Left renal pelvis (tissue), 4 donors: ENCODE measurements at places on chromosomes 12 and 14.

- no peak for DNase-seq
These were observed 98.4 kb downstream of the RMST start for GRCh38 chr12:97560786-97561618.

DNA sequence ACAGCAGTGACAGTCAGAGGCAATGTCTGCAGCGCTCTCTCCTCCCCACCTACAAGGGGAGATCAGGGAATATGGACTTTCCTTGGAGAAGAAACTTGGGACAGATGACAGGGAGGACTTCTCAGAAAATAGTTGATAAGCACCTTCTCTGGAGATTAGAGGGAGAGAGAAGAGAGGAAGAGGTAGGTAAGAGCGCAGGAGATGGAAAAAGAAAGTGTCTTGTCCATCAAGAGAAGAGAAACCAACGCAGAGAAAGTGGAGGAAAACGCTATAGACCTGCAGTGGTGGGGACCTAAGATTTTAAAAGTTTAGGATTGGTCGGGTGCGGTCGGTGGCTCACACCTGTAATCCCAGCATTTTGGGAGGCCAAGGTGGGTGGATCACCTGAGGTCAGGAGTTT, 15.5 kb upstream of the SMUG1 start:
- DNase-seq, result no peak

DNA sequence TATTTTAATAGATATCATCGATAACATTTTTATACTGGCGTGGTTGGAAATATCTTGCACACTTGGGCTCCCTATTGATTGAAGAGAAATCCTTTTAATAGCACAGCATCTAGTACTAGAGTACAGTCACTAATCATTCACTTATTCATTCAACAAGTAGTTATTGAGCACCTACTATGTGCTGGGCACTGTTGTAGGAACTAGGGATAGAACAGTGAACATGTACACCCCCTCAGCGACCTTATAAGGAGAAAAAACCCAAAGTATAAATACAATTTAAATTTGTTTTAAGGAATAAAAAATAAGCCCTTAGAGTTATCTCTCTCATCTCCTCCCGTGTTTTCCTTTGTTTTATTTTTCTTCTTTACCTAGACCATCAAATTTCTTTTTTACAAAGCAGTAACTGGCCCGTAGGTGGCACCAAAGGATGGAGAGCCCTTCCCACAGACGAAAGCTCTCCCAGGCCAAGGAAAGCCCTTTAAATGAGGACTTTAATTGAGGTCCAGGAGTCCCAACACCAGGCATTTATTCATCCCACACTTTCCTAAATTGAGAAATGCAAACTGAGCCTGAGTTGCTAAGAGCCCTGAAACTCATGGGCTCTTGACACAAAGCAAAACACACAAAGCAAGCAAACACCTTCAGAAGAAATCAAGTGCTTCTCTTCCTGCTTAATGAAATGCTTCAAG, 29.0 kb downstream of the PEBP1 start:
- no peak for DNase-seq

DNA sequence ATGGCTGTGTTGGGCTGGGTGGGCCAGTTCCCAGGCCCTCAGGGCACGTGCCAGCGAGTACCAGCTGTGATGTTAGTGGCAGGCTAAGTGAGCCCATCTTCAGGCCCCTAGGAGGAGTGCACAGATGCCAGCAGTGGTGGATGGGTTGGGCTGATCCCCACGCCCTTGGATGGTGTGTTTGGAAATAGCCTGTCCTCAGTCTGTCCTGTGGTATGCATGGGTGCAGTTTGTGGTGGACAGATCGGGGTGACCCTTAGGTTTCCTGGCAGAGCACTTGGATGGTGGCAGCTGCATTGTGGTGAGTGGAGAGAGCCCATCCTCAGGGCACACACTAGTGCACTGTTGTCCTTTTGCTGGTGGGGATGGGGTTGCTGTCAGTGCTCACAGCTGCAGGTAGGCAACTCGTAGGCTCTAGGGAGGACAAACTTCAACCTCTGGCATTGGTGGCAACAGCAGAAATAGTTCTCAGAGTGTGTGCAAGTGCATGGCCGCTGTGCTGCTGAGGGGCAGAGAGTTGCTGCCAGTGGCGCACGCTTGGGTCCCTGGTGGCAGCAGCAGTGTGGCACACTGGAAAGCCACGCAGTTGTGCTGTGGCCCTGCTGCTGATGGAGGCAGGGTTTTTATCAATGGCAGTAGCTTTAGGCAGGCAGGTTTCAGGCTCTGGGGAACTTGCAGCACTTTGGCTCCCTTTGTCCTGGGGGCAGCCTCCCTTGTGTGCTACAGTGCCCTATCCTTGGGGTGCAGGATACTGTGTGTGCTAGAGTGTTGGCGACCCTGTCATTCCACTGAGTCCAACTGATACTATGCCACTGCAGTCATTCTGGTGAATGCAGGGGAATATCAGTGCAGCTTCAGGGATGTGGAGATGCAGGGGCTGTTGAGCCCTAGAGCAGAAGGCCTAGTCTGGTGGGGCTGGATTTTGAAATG, 65.5 kb downstream of the FBXO33 start:
- no peak for DNase-seq

GRCh38 chr14:32055175-32055574, 21.9 kb upstream of the ARHGAP5 start:
- DNase-seq, result no peak

DNA sequence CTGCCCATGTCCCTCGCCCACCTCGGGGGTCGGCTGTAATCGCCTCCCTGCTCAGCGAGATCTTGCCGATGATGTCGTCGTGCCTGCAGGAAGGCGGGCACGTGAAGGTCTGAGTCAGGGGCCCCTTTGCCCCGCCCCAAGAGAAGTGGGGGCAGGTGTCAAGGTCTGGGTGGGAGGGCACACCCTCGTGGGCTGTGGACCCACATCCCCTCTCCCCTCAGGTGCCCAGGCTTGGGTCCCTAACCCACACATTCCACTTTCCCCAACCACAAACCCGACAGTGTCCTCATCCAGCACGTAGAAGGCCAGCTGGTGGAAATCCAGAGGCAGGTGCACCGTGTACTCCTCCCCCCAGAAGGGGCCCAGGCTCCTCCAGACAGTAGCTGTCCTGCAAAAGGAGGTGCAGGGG, 7.8 kb downstream of the RASAL1 start:
- DNase-seq, result no peak

GRCh38 chr12:21888276-21888863, 52.9 kb downstream of the ABCC9 start:
- DNase-seq, result no peak

GRCh38 chr14:31269634-31270195, 62.1 kb upstream of the HECTD1 start:
- DNase-seq, result no peak

- peak; percentile 96 for DNase-seq
These were observed at the start of the genes CCDC59 and METTL25 for GRCh38 chr12:82358200-82359114. Gene CCDC59, minus strand, starts transcription at chr12:82358387. Its CDS starts 11 bp downstream, at chr12:82358376. Gene METTL25, plus strand, starts transcription at chr12:82358529. Its CDS starts 37 bp downstream, at chr12:82358566.

DNA sequence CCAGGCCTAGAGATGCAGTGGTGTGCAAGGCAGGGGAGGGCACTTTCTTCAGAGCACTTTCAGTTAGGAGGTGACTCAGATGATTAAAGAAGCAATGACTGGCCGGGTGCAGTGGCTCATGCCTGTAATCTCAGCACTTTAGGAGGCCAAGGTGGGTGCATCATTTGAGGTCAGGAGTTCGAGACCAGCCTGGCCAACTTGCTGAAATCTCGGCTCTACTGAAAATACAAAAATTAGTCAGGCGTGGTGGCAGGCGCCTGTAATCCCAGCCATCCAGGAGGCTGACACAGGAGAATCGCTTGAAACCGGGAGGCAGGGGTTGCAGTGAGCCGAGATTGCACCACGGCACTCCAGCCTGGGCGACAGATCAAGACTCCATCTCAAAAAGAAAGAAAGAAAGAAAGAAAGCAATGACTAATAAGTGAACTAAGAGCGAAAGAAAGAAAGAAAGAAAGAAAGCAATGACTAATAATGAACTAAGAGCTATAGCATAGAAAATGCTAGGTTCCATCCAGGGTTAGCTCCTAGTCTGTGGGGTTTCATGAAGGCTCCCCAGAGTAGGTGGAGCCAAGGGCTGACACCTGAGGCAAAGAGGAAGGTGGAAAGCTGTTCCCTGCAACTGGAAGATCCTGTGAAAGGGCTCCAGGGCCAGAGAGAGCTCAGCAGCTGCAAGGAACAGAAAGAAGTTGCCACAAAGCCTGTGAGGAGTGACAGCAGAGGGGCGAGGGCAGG, 334.5 kb downstream of the CACNA1C start:
- DNase-seq, result no peak

DNA sequence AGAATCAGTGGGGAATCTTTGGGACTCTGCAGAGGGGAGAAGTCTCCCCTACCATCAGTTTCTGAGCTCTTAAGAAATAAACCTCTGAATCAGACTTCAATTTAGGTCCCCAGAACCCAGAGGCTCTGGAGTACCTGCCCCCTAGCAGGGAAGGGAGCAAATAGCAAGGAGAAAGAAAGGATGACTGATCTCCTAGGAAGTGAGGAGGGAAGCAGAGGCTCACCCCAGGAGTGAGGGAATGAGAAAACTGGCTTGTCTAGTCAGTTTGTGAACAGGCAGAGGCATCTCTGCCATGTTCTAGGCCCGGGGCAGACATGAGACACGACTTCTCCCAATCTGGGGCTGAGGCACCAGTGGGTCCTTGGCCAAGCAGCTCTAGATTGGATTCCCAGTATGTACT, 24.3 kb upstream of the SMUG1 start:
- DNase-seq, result no peak

GRCh38 chr12:105704787-105705186, 374.3 kb downstream of the C12orf75 start:
- DNase-seq, result no peak

DNA sequence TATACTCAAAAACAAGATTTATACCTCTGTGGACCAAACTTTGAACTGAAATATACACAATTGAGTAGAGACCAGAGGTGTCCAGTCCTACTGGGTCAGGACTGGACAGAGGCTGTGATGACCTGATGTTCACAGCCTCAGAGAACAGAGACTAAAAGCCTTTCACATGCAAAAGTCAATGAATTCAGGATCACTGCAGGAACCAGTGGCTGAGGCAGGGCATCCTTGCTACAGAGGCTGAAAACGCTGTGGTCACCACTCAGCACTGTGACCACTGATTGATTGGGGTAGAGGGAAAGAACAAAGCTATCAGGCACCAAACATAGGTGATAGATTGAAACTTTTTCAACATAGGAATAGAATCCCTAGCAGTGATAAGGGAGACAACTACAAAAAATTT, 25.1 kb downstream of the GRIP1 start:
- DNase-seq, result no peak

DNA sequence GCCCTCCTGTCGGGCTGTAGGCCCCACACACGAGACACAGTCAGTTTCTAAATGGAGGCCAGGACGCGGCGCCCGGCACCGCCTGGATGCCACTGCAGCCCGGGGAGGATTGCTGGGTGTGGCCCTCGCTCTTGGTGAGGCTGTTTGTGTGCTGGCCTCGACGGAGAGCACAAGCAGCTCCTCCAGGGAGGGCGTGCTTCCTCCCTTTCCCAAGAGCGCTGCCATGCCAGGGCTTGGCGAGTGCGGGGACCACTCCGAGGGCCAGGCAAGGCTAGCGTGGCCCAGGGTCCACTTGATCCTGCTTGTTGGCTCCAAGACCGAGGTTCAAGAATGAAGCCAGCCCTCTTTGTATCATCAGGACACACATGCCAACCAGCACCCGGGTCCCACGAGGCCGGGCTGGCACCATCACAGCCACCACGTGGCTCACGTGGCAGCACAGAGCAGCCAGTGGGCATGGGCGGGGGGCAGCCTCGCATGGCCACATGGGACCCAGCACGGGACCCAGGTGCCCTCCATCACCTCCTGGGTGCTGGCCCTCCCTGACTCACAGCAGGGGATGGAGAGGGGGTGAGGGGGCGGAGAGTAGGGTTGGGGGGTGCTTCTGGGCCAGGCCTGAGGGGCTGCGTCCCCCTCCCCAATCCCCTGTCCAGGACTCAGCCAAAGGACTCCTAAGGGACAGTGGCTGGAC, 71.2 kb downstream of the NOC4L start:
- DNase-seq, result no peak

DNA sequence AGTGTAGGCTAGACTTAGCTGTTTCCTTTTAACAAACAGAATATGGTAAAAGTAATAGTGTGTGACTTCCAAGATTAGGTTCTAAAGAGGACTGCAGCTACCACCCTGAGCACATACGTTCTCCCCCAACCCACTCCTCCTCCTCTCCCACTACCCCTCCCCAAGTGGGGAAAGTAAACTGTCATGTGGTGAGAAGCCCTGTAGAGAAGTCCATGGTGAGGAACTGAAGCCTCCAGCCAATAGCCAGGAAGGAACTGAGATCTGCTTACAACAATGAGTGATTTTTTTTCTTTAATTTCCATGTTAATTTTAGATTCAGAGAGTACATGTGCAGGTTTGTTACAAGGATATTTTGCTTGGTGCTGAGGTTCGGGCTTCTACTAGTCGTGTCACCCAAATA, 57.0 kb upstream of the EGLN3 start:
- no peak for DNase-seq
